IMR-90 (cell line): ENCODE measurements at places on chromosomes 5 and 9. TPM values are rescaled to one million over a fixed set of nuclear protein-coding genes. Genes with fewer than 3 reads are reported as not detected.

DNA sequence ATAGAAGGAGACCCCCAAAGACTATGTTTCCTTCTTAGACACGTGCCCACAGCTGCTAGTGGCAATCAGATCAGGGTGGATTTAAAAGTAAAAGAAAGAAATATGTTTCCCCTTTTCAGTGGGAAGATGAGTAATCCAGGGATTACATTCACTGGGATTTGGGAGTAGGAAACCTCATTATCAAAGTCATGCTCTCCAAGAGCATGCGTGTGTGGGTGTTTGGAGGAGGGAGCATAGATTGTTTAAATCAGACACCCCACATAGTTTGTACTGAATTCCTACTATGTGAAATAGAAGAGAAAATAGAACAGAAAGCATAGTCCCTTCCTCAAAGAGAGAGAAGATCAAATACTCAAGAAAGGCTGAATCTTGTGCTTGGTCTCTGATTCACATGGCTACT is 65.5 kb upstream of the TBCA start:
- H3K4me1 ChIP-seq = peaks cover 3% of the 10 kb centered on the region; the same call in 1 of the 2 replicates
- no peak overlapping the region for H3K27ac ChIP-seq
- DNase-seq = no peak
- no peaks in the 10 kb centered on the region for H3K36me3 ChIP-seq

DNA sequence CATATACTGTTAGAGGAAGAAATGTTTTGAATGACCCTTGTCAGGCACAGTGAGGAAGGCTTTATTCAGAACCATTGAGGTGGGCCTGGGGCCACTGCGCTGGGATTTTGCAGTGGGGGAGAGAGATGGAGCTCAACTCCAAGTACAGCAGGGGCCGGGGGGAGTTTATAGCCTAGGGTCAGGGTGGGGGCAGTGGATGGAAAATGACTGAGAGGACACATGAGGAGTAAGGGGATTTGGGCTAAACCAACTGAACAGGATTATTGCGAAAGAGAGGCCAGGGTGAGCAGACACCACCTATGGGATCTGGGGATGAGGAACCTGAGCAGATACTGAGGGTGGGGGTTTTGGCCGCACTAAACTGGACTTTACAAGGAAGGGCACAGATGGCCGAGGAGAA is 6.3 kb downstream of the CEP72 start:
- no peaks in the 10 kb centered on the region for H3K4me1 ChIP-seq
- peaks cover 8% of the 10 kb centered on the region for H3K36me3 ChIP-seq
- no peaks in the 10 kb centered on the region for H3K27me3 ChIP-seq
- no peak overlapping the region for H3K27ac ChIP-seq

NTRK2 gene
- under 0.01 TPM in 1 of 2 replicates, not detected in the other for total RNA-seq

CARTPT gene
- not detected in 2 replicates for total RNA-seq

DNA sequence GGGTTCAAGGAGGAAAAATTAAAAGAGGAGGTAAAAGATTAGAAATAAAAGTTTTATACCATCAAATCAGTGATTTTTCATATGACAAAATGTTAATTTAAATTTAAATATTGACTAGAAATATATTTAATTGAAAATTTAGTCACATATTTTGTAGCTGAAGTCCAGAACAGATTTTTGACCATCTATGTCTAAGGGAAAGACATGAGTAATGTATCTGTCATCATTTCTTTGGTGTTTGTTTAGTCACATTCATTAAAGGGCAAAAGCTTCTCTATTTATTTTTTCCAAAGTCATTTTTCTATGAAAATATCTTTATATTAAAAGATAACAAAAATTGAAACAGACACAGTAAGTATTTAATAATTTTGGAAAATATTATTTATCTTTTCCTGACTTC is 252.0 kb upstream of the ISL1 start:
- no peak for DNase-seq
- no peaks in the 10 kb centered on the region for H3K27me3 ChIP-seq
- no peaks in the 10 kb centered on the region for H3K4me1 ChIP-seq
- H3K27ac ChIP-seq = no peak overlapping the region

MEIKIN gene
- not detected in 2 replicates for total RNA-seq

PCDHA11 gene
- under 0.01 TPM in 1 of 2 replicates, not detected in the other for total RNA-seq
